ENCODE measurements at places on chromosomes 2 and 18.

GRCh38 chr18:42082415-42083234 lies 127.6 kb downstream of the PIK3C3 start:
- DNase-seq = no peak

GRCh38 chr2:173210270-173211196 lies 134.9 kb downstream of the MAP3K20 start:
- peak; percentile 3 for DNase-seq

DNA sequence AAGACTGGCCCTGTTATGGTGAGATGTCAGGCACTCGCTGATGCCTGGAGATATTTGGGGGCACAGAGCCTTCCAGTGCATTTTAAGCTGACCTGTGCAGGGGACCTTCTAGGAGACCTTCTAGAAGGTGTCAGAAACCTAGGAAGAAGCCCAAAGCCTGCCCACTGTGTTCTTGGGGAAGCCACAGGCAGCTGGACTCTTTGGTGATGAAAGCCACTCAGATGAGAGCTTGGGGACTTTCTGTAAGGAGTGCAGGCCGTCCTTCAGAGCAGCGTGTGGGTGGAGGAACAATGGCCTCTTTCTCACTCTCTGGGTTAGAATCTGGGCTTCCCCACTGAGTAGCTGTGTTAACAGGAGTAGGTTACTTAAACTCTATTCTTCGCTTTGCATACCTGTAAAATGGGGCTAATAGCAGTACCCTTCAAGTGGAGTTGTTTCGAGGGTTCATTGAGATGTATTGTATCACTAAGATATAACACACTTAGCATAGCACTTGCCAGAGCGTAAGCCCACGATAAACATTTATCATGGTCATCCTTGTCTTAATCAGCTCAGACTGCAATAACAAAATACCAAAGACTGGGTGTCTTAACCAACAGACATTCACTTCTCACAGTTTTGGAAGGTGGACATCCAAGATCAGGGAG lies 322.3 kb upstream of the EPAS1 start:
- DNase-seq = no peak

GRCh38 chr2:117935954-117936353 lies 77.9 kb downstream of the CCDC93 start:
- no peak for DNase-seq

DNA sequence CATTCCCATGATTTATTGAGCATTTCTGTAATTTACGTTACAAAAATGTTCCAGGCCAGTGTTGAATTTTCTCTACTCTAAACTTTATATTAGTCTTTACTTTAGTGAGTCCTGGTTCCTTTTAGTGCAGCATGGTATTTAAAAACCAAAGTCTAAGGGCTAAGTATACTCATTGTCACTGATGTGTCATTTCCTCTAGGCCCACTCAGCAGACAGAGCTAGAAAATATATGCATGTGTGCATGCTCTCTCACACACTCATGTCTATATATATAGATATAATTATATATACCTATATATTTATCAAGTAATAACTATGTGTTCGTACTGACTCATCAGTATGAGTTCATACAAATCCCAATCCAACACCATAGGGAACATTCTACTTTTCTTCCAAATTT lies 132.5 kb upstream of the SLC8A1 start:
- no peak for DNase-seq
